Fibroblast of skin of scalp (primary cell): ENCODE measurements at places on chromosomes 5 and 9.
A peak's percentile ranks its signal among the peaks of the same experiment; 100 is the strongest.

DNA sequence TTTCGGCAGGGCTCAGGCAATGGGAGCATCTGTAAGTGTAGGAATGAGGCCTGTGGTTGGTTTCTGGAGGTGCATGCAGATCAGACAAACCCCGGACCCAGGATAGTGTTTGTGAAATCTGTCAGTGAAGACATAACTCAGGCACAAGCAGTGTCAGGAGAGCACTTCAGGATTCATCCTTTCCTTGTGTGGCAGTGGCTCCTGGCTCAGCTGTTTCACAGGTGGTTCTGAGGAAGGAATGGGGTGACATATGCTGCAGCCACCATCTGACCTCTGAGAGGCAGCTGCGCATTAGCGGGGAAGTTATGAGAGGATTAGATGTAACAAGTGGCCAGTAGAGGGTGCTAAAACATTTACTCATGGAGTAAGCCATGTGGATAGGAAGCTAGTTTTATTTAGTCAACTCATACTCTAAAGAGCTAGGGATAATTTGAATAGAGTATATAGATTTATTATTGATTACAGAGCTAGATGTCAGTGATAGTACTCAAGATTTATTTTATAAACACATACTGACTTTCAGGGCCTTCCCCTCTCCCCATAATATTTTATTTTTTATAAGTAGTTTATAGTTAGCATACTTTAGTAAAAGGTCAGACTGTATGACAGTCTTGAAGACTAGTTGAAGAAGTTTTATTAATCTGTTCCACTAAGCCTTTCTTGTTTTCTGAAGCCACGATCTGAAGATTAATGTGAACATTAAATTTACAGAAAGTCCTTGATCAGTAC is 28.4 kb downstream of the NNT start:
- DNase-seq: peak; percentile 75

- DNase-seq: peak; percentile 54
Observed at GRCh38 chr5:125064621-125065438, 318.4 kb upstream of the ZNF608 start.

DNA sequence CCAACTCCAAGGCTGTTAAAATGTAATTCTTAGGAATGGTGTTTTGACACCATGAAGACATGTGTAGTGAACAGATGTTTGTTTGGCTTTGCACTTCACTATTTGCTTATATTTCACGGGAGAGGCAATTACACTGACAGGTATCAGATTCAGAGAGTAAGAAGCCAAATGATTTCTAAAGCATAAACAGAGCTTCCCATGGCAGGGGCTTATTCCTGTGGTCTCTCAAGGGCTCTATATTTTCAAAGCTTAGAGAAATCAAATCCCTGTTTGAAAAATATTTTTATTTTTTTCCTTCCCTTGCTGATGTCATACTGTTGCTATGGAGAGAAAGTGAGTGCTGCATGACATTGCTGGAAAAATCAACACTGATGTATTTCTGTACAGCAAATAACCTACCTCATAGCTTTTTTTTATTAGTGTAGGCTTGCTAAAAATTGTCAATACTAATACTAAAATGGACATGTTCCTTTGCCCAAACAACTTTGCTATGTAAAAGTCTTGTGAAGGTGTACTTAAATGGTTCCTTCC is 161.4 kb downstream of the GIN1 start:
- DNase-seq: peak; percentile 38

DNA sequence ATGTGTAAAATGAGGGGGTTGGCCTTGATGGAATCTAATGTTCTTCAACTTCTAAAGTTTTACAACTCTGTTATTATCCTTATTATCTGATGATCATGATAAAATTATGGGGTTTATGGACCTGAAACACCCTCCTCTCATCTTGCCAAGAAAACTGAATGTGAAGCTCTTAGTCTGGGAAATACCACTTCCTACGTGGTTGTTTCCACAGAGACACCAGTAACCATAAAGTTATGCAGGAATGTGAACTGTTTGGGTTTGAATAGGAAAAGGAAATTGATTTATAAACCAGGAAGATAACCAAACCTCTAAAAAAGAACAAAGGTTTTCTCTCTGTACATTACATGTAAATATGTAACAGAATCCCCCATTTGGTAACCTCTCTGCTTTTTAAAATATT is 28.3 kb upstream of the RAI14 start:
- DNase-seq: peak; percentile 79

GRCh38 chr9:108579757-108580439 is 275.9 kb downstream of the ACTL7B start:
- DNase-seq: peak; percentile 23

DNA sequence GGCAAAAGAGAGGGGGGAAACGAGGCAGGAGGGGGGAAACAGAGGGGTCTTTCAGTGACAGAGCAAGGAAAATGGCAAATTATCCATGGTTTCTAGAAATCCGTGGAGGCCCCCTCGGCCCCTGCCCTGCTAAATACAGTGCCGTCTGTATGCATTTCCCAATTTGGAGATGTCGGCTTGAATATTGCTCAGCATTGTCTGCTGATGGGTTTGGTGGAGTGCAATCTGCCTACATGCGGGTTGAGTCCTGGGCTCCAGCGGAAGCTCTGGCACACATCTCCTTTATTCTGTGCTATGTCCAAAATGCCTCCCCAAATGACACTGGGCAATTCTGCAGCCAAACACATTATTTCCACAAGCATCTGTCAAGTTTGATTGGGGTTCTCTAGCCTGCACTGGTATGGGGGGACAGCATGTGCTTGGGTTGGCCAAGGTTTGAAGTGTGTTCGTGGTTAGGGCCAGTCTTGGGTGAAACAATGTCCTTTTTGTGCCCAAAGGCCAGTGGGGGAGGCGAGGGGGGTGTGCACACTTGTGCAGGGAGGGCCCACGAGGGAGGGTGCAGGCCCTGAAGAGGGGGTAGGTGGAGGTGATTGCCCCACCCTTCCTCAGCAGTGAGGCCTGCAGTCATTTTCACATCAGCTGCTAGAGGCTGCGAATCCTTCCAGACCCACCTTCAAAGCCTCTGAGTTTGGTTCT is 6.2 kb upstream of the NEUROG1 start:
- no peak for DNase-seq

- peak; percentile 37 for DNase-seq
Observed at GRCh38 chr9:94894094-94894699, 167.7 kb downstream of the AOPEP start.

GRCh38 chr9:123654994-123655637 is 274.8 kb downstream of the DENND1A start:
- DNase-seq: no peak

GRCh38 chr9:136499071-136499934 is 16.5 kb upstream of the SEC16A start:
- DNase-seq: no peak

DNA sequence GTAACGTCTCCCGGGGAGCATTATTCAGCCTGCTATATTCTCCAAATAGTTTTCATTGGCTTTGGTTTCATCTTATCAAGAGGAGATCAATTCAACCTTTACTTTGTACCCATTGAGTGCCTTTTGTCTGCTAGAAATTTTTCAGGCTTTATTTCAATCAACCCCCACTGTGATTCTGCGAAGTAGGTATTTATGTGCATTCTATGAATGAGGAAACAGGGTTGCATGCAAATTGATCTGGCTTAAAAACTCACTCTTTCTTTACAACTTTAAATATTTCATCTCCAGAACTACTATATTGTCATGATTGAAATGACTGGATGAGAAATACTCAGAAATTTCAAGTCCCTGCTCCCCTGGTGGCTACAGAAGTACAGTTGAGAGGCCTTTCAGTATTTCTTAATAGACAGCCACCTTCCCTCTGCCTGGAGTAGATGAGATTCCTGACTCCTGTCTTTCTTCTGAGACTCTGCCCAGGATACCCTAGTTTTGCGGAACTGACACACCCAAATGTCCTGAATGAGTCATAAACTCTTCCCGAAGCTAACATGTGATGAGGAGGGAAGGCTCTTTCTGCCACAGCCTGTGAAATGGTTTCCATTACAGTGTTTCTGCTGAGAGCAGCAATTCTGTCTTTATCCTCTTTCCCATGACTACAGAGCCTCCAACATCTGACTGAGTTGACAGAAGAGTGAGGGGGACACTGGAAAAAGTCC is 52.6 kb upstream of the TNC start:
- DNase-seq: peak; percentile 67

GRCh38 chr5:66367814-66368541 is 223.9 kb downstream of the SREK1 start:
- no peak for DNase-seq

DNA sequence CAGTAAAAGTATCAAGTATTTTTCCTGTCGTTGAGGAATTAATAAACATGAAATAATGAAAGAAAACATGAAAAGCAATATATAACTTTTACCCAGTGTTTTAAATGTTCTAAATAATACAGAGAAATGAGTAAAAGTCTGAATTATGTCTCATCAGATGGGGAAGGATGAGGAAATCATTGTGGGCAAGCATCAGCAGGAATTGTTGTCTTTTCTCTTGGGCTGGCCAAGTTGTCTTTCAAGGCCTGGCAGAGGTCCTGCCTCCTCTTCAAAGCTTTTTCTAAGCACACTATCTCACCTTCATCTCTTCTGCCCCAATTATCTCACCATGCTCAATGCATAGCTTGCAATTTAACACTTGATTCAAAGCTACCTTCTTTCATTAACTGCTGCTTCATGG is 41.9 kb downstream of the MOCS2 start:
- peak; percentile 42 for DNase-seq
